Spinal cord (tissue), 10 donors: ENCODE measurements at places on chromosomes 2 and 18.

- DNase-seq = no peak
These were observed 249.9 kb upstream of the THUMPD2 start for GRCh38 chr2:40028792-40029488.

GRCh38 chr18:36724591-36725001 lies 104.2 kb downstream of the TPGS2 start:
- DNase-seq = peak; percentile 64

GRCh38 chr18:6004683-6005082 lies 109.4 kb upstream of the TMEM200C start:
- no peak for DNase-seq

DNA sequence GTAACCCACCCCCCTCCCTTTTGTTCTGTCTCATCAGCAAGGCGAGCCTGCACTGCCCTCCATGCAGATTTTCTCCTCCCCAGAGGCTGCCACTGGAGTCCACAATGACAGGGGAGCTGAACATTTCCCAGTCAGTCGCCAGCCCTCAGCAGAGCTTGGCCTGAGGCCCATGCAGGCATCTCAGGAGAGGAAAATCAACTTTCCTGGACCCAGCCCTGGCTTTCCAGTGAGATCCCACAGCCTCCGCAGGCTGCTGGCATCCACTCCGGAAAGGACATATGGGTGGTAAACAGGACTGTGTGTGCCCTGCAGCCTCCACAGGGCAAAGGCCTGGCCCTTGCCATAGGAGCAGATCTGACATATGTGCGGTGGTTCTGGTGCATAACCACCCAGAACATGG lies 253.8 kb downstream of the TNS1 start:
- DNase-seq = no peak

DNA sequence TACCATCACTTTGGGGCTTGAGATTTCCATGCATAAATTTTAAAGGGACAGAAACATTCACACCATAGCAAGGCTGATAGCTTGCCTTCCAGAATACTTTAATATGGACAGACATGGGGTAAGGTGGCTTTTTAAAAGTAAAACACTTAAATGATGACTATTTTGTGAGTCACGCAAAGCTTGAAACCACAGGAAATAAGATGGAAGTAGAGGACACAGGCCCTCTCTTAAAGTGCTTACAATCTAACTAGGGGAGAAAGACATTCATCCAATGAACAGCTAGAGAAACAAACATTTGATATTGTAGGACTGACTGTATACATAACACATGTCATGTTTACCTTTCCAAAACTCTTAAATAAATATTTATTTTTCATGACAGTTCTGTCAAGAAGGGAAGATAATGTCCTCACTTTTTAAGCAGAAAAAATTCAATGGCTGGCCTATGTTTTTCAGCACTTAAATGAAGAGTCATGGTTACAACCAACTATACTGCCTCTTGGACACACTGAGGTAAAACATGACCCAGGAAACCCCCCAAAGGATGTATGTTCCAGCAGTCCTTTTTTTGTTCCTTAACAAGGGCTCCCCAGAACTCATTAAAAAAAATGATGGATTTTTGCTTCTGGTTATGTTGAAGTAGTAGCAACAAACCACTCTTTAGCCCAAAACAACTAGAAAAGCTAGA lies 120.0 kb upstream of the RBMS1 start:
- no peak for DNase-seq

DNA sequence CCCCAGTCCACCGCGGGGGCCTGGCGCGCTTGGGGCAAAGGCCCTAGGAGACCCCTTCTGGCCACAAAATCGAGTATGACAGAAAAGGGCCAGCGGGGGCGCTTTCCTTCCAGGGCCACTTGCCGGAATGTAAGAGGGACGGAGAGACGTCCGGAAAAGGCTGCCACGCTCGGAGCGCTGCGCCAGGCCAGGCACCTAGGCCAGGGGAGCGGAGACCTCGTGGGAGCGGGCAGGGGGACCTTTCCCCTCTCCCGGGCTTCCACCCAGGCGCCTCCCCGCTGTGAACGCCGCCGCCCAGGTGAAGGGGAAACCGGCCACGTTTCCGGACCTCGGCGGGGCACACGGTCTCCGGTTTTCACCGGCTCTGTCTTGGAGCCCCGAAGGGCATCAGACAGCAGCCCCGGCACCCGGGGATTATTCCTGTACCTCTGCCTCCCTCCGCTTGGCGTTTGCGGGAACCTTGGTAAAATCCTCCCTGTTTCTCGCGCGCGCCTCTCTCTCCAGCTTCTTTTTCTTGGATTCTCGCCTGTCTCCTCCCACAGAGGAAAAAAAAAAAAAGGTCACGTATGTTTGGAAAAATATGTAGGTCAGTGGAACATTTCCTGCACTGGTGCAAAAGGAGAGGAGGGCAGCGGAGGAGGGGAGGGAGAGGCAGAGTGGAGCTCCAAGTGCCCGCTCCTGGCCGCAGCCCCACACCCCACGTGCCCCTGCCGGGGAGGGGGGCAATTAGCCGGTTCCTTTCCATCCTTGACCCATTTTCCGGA lies 1.2 kb upstream of the NPAS2 start:
- DNase-seq = peak; percentile 83

DNA sequence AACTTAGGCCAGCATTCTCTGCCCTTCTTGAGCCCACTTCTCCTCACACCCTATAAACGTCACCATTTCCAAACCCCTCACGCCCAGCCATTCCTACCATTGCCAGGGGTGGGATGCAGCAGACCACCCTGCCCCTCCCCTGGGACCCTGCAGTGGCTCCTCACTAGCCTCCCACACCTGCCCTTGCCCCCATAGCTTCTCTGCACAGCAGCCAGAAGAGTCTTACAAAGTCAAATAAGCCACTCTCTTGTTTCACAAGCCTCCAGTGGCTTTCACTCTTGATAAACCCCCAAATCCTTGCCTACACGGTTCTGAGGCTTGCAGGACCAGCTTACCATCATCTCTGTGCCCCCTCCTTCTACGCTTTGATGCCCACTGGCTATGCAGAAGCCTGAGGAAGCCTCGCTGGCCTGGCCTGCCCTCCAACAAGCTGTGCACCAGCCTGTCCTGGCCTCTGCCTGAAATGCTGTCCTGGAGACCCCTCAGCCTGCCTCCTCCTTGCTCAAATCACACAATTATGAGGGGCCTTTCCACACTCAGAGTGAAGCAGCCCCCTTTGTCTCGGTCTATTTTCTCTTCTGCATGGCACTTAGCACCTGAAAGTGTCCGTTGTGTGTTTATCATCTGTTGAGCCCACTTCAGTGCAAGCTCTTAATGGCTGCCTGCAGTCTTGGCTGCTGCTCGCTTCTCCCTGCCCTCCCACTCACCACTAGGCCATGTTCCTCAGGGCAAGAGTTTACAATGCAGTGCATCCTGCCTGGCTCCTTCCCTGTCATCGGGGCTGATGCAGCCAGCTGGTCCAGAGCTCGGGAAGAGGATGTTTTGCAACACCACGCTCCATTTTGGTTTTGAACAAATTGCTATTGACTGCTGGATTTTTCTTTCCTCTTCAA lies 82.6 kb upstream of the RGPD5 start:
- no peak for DNase-seq

GRCh38 chr18:49876536-49876935 lies 63.2 kb upstream of the ACAA2 start:
- no peak for DNase-seq

DNA sequence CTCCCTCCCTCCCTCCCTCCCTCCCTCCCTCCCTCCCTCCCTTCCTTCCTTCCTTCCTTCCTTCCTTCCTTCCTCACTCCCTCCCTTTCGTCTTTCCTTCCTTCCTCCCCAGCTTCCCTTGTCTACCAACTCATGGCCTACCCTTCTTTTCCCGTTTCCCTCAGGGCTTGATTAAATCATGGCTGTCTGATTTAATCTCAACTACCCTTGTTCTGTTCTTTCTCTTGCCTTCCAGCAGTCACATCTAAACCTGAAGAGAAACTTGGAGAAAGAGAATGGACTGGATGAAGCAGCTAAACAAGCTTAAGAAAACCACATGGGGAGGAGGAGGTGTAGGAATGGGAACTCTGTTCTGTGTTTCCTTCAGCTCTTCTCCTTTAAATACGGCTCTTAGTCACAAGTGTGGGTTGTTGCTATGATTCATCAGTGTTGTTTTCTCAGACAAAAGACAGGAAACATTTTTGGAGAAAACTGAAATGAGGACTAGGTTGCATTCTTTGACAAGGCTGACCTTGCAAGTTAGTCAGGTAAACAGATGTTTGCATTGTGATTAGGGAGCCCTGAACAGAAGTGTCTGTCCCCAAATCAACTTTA lies 177.9 kb downstream of the LRRTM1 start:
- DNase-seq = no peak

- no peak for DNase-seq
These were observed 50.5 kb downstream of the MTA3 start for GRCh38 chr2:42618972-42619371.

- DNase-seq = no peak
These were observed 126.3 kb downstream of the C2orf74 start for GRCh38 chr2:61288070-61288841.

- DNase-seq = no peak
These were observed 127.4 kb downstream of the NOL4 start for GRCh38 chr18:34097312-34097711.

DNA sequence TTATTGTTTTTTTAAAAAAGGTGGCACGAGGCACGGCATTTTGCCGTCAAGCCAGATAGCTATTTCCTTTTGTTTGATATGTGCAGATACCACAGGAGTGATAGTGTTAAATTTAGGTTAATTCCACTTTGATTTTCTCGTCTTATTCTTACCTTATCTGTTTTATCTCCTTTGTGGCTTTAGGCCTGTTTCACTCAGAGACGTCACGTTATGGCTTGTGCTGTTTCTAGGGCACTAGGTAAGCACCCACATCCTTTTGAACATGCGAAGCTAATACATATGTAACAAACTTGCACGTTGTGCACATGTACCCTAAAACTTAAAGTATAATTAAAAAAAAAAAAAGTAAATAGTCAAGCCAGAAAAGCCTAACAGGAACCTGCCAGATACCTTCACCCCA lies 57.8 kb downstream of the C18orf63 start:
- no peak for DNase-seq

DNA sequence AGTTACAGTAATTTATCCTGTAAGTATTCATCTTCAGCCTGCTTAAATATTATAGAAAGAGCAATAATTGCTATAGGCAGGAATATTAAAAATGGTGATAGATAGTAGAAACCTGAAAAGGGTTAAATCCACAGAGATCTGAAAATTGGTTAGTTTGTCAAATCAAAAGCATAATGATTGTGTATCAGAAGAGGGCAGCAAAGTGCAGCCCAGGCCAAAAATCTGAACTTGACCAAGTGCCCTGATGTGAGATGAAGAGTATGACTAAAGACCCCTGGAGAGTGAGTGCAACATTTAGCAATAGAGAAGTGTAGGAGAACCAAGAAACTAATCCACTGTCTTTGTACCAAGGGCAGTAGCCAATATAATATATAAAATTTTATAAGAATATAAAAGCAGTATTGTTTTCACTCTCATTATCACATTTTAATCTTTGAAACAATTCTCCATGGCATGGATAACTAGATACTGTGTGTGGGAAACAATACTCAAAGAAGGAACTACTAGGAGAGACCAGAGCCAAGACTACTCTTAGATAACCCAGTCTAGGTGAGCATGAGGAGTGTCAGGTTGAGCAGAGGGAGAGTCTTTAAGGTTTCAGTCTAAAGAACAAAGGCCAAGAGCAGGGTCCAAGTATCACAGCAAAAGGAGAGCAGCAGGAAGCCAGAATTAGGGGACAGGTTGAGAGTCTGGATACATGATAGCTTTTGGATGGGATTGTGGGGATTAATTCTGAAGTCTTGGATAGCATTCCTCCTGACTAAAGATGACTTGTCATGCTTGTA lies 148.7 kb downstream of the CALCRL start:
- no peak for DNase-seq

DNA sequence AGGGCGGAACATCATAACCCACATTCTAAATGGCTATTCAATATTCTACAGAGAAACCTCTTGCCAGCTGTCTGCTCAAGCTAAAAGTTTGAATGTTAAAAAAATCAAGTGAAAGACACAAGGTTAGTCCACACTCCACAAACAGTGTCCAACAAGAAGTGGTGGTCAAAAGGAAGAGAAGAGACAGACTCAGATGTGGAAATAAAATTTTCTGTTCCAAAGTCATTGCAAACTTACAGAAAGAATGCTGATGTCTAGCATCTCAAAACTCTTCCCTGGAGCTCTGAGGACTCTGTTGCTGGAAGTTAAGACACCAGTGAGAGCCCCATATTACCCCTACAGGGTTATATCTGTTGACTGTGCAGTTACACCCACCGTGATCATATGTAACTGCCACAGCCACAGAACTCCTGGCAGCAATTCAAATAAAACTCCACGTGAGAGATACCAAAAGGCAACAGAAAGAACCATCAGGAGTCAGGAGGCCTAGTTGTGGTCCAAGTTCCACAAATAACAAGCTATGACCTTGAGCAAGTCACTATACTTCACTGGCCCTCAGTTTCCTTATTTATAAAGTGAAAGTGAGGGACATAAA lies 60.9 kb downstream of the AAK1 start:
- DNase-seq = no peak

- no peak for DNase-seq
These were observed 53.1 kb downstream of the TTC27 start for GRCh38 chr2:32680942-32681341.

DNA sequence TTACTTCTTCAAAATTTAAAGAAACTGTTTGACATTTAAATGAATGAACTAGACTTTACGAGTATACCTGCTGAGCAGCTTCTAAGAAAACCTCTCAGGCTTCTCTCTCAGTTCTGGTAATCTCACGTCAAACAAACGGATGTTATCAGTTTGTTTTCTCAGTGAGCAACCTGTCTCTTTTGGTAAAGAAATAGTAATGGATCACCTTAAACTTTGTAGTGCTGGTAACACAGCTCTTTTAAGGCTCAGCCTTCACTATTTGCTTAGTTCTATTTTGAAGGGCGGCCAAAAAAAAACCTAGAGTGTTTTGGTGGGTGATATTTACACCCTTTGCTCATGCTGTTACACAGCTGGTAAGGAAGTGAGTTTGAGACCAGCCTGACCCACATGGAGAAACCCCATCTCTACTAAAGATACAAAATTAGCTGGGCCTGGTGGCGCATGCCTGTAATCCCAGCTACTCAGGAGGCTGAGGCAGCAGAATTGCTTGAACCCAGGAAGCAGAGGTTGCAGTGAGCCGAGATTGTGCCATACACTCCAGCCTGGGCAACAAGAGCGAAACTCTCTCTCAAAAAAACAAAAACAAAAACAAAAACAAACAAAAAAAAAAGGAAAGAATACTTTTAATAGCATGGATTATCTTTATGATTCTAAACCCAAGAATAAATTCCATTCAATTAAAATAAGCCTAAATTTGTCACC lies 15.9 kb downstream of the FN1 start:
- DNase-seq = no peak

- DNase-seq = no peak
These were observed 69.4 kb upstream of the UBE2E3 start for GRCh38 chr2:180910831-180911665.

- peak; percentile 21 for DNase-seq
These were observed 219.0 kb downstream of the ACTR3 start for GRCh38 chr2:114108824-114109416.

DNA sequence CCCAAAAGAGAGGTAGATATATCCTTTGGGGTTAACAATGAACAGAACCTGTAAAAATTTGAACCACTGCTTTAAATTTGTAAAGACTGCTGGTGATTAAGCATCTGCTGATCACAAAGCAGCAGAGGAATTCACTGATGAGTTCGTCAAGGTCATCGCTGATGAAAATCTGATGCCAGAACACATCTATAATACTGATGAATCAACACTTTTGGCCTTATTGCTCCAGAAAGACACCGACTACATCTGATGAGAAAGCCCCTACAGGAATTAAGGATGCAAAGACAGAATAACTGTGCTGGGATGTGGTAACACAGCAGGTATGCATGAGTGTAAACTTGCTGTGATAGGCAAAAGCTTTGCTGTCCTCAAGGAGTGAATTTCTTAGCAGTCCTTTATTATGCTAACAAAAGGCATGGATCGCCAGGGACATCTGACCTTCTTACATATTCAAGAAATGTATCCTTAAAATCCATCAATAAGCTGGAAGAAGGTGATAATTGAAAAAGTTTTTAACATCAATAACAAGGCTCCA lies 30.5 kb upstream of the SGPP2 start:
- no peak for DNase-seq
